Activated naive CD8-positive, alpha-beta T cell treated with anti-CD3 and anti-CD28 coated beads for 36 hours (primary cell): ENCODE measurements at places on chromosomes 16 and 17.

DNA sequence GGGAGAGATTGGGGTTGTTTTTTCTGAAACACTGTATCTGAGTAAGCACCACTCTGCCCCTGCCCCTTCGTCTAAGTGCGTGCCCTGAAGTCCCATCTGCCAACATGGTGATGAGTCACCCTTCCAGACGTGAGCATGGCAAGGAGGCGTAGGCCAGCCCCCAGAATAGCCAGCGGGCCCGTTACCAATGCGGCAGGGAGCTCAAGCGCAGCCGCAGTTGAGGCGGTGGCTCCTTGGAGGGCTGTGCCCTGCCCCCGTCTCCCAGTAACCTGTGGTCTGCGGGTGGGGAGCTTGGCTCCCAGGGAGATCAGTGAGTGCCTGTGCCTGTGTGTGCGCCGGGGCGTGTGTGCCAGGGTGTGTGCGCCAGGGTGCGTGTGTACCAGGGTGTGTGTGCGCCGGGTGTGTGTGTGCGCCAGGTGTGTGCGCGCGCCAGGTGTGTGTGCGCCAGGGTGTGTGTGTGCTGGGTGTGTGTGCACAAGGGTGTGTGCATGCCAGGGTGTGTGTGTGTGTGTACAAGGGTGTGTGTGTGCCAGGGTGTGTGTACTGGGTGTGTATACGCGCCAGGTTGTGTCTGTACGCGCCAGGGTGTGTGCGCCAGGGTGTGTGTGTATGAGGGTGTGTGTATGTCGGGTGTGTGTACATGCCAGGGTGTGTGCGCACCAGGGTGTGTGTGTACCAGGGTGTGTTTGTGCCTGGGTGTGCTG lies 98.6 kb upstream of the CHMP6 start:
- peak; percentile 26 for DNase-seq

DNA sequence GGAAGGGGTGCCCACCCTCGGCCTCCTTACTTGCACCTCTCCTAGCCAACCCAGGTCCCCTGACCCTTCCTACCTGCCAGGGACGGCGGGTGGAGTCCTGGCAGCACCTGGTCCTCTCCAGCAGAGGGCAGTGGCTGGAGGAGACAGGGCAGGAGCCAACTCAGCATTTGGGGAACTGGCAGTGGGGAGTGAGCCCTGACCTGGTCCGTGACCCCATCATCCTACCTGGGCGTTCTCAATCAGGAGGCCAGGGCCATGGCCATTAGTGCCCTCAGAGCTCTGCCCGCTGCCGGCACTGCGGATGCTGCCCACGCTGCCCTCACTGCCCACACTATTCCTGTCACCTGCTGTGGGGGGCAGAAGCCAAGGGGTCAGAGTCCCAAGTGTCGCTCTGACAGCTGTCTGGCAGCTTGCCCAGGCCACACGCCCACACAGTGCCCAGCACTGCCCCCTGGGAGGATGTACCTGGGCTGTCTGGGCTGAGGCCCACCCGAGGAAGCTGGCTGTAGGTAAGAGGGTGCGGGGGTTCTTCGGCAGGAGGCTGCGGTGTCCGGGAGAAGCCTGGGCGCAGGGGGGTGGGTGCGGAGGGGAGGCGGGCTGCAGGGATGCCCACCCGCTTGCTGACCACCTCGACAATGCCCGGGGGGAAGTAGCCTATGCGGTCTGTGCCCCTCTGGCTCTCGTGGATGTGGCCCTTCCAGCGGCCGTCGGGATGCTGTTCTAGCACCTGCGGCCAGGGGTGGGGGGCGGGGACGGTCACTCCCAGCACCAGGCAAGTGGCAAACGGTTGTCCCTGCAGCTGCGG lies 10.8 kb downstream of the CASKIN2 start:
- peak; percentile 37 for DNase-seq

- DNase-seq: peak; percentile 74
These were observed 10.3 kb upstream of the MSL1 start for GRCh38 chr17:40111221-40112128.

GRCh38 chr16:30485818-30486436 lies 13.4 kb downstream of the ITGAL start:
- no peak for DNase-seq

DNA sequence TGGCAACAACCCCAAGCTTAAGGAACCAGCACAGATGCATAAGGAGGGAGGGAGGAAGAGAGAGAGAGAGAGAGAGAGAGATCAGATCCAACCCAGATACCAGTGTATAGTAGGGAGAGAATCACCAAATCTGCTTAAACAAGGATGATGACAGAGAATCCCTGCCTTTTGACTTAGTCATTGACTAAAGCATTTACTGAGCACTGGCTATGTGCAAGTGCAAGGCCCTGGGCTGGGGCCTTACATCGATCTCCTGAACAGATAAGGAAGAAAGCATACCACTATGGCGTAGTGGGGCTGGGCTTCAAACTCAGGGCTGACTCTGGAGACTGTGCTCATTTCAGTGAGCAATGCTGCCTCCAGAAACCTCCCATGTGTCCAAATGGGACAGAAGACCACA lies 15.8 kb downstream of the TSNAXIP1 start:
- DNase-seq: no peak

- DNase-seq: no peak
These were observed 29.9 kb upstream of the GNA13 start for GRCh38 chr17:65086465-65086864.

DNA sequence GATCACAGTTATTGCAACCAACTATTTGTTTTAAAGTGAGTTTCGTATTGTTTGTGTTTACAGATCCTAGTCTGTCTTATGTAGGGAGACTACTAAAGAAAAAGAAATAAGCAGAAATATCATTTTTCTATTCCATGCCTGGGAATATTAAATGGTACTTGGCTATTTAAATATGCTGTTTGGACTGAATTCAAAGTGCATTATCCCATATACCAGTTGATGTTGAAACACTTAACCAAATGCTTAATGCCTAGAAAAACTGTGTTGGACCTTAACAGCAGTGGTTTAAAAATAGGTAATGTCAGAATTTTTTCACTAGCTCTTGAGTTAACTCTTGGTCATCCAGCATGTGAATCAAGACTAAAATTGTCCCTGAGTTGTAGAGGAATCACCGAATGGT lies 37.5 kb upstream of the TOM1L1 start:
- DNase-seq: no peak

GRCh38 chr16:67213197-67214019 lies 13.5 kb upstream of the TMEM208 start:
- DNase-seq: no peak

DNA sequence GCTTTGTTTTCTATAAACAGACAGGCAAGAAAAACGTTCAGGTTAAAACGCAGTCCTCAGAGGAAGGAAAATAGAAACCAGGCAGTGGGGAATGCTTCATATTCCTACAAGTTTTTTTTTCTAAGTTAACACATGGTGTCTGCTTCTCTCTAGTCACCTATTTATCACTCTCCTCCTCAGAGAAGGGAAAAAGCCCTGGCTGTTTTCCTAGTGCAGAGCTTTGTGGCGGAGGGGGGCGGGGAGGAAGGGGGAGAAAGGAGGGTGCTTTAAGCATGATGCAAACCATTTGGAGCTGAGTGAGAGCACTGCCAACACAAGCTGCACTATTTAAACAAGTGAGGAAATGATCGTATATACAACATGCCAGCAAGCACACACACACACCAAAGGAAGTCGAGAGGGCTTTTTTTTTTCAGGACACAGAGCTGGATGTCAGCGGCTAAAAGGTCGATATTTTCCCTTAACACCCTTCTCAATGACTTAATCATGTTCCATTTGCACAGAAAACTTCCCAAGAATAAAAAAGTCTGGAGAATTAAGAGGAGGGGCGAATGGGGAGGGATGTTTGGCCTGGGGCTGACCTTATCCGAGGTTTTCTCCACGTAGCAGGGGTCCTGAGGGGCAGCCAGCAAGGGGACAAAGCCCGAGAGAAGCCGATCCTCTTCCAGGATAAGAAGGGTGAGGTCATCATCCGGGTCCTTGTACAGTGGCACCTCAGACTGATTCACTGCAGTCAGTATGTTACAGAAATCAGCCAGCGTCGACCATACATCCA lies 117.4 kb downstream of the HIC1 start:
- DNase-seq: no peak

- DNase-seq: no peak
These were observed 9.9 kb downstream of the COL1A1 start for GRCh38 chr17:50191359-50192143.

- no peak for DNase-seq
These were observed 80.0 kb upstream of the CDH5 start for GRCh38 chr16:66286527-66286926.

DNA sequence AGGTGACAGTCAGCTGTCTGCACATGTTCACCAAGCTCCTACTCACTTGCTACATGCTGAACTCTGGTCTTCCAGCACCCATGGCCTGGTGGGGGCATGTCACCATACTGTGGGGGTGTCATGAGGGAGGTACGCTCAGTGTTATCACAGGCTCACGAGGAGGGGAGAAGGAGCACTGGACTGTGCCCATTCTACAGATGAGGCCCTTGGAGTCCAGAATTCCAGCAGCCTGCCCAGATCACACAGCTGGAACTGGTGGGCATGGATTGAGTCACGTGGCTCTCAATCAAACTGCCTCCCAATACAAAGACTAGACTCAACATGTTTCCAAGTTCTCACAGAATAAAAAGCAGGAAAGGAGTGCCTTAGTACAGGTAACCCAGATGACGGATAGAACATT lies 10.7 kb downstream of the AXIN2 start:
- no peak for DNase-seq

DNA sequence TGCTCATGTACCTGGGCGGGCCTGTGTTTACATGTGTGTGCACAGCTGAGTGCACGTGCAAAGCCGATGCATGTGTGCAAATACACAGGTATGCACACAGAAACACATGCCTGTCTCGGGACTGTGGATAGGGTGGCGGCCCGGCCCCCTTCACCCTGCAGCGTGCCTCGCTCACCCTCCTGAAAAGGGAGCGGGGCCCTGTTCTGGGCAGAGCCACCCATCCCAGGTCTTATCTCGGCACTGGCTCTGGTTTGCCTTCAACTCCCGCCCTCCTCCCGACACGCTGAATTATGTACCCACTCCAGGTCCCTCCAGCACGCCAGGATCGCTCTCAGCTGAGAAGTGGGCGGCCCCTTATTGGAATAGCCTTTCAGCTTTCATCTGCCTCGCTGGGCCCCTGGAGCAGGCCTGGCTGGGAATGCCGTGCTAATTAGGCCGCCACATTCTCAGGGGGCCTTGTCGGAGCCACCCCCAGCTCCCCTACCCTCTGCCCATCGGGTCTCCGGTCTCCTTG lies 77.8 kb downstream of the RTN4RL1 start:
- no peak for DNase-seq

DNA sequence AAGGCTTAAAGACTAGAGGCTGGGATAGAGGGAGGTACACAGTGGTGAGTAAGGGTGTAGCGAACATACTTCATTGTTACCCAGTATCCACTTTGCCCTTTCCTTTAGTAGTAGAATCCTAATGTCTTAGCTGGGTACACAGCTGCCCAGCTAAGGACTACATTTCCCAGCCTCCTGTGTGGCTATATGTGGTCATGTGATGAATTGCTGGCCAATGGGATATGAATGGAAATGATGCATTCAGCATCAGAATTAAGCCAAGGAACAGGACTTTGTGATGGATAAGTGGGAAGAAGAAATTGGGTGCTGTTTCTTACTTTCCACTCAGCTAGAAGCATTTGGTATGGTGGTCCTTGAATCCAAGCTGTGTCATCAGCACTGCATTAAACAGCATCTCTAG lies 55.9 kb downstream of the FOXL1 start:
- DNase-seq: no peak

- no peak for DNase-seq
These were observed 6.8 kb upstream of the ACSM1 start for GRCh38 chr16:20704281-20704680.

- DNase-seq: no peak
These were observed 25.2 kb upstream of the SLC5A11 start for GRCh38 chr16:24820522-24820921.

DNA sequence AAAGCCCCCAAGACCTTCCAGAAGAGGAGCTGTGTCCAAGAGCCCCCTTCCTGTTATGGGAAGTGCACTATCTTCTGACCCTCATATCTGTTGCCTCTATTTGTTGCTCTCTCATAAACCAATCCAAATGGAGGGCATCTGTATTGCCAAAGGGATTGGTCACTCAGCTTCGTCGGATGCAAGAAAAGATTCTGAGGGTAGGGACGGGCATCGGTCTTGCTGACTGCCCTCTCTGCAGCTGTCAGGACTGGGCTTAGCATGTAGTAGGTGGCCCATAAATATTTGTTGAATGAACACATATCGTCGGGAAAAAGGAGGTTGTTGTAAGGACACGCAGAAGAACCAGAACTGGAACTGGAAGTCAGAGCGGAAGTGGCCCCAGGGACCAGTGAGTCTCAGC lies 44.1 kb downstream of the CCDC42 start:
- no peak for DNase-seq

DNA sequence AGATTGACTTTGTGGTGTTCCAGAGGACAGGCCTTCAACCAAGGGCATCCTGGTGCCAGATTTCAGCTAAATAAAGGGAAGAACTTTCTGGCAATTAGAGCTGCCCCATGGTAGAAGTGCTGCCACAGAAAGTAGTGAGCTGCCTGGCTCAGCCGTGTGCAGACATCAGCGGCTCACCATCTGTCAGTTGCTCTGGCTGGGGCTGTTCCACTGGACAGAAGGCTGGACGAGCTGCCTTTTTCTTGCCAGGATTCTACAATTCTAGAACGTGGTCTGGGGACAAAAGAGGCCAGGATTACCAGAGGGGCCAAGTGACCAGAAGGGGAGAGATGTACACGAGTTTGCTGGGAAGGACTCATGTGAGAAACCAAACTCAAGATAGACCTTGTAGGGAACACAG lies 107.0 kb upstream of the RPL38 start:
- DNase-seq: no peak

- DNase-seq: no peak
These were observed 104.7 kb downstream of the COPRS start for GRCh38 chr17:31754239-31754945.

GRCh38 chr16:57846078-57846697 lies 43.9 kb upstream of the KIFC3 start:
- no peak for DNase-seq

DNA sequence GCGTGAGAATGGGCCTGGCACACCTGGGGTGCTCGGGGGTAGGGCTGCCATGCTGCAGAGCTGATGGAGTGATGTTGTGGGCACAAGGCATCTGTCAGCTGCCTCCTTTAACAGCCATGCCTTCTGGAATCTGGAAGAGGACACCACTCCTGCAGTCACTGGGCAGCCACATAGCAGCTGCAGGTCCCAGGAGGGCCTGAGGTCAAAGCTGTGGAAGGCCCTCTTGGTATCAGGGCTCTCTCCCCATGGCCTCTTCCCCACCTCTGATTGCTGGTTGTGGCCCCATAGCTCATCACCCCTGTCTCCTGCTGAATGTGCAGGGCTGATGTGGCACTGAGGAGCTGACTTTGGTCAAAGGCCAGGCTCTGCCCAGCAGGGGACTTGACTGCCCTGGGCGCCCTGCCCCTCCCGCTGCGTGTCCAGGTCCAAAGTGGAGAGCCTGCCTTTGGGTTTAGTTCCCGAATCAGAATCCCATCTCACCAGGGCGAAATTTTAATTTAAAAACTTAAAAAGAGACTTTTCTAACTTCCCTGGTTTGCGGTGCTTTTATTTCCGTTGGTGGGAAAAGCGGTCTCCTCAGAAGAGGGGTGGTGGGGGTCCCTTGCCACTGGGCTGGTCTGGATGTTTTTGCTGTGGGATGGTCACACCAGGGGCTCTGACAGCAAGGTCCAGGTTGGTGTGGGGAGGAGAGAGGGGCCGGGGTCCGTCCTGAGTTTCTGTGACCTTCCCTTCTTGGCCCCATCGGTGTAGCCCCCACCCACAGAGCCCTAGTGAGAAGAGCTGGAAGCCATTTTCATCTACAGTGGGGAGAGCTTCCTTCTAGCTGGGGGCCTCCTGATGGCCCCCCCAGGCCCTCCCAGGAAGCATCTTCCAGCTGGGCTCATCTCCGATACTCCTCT lies 5.9 kb downstream of the UBALD2 start:
- DNase-seq: peak; percentile 54

GRCh38 chr17:76527430-76528111 lies 9.9 kb downstream of the CYGB start:
- DNase-seq: peak; percentile 46

- no peak for DNase-seq
These were observed 344.3 kb downstream of the WWOX start for GRCh38 chr16:78443542-78444364.
